ENCODE measurements at places on chromosomes 13 and 19. TPM values are rescaled to one million over a fixed set of nuclear protein-coding genes. Genes with fewer than 3 reads are reported as not detected.

Gene UGGT2
- total RNA-seq, result 20.9 TPM

Gene FGF21
- not detected for total RNA-seq

Gene STARD13
- total RNA-seq, result 34.2 TPM

DNA sequence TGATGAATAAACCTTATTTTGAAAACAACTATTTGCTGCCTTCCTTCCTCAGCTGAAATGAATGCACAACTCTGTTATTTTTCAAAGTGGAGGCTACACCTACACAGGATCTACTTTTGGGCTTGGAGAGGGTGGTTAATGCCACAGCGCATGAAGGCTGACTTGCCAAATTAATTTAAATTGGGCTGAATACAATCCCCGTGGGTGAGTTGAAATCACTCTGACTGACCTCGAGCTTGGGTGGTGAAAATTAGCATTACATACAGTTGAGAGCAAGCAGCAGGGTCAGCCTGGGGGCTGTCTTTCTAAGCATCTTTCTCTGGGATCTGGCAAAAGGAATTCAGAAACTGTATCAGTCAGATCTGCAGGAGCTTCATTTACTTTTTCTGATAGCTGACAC, 38.5 kb downstream of the TPT1 start:
- no peak for DNase-seq

- DNase-seq, result no peak
Observed at GRCh38 chr19:46935066-46935663, 74.4 kb downstream of the ARHGAP35 start.

DNA sequence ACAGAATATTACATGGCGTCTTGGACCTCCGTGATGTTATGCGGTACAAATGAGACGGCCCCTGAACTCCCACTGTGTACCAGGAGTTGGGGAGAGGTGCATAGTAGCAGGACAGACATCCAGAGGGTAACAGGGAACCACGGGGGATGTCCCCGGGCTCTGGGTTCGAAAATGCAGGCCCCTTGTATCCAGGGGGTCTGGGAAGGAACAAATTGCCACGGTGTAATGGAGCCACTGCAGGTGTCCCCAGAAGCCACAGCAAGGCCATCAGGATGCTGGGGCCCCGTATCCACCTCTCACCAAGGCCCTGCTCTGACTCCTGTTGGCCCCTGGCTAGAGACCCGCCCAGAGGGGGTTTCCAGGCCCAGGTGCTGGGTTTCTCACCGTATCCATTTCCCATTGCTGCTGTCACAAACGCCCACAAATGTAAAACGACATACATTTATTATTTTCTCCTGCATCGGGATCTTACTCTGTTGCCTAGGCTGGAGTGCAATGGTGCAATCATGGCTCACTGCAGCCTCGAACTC, 77.8 kb downstream of the INSR start:
- DNase-seq, result no peak

- no peak for DNase-seq
Observed at GRCh38 chr13:44855860-44856259, 133.4 kb downstream of the NUFIP1 start.
